ENCODE measurements at places on chromosomes 7 and 10.

- DNase-seq, result no peak
Measured at GRCh38 chr7:124489082-124489819, 276.3 kb downstream of the GPR37 start.

GRCh38 chr10:63825111-63825510 is 303.9 kb downstream of the REEP3 start:
- no peak for DNase-seq

DNA sequence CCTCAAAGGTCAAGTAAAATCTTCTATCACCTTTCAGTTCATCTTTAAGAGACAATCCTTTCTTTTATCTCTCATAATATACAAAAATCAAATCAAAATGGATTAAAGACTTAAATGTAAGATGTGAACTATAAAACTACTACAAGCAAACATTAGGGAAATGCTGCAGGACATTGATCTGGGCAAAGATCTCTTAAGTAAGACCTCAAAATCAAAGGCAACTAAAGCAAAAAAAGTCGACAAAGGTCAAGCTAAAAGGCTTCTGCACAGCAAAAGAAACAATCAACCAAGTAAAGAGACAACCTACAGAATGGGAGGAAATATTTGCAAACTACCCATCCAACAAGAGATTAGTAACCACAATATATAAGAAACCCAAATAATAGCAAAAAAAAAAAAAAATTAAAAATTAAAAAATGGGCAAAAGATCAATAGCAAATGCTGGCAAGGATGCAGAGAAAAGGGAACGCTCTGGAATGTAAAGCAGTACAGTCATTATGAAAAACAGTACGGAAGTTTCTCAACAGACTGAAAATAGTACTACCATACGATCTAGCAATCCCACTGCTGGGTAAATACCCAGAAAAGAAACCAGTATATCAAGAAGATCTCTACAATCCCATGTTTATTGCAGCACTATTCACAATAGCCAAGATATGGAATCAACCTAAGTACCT is 41.7 kb downstream of the TNPO3 start:
- DNase-seq, result no peak

DNA sequence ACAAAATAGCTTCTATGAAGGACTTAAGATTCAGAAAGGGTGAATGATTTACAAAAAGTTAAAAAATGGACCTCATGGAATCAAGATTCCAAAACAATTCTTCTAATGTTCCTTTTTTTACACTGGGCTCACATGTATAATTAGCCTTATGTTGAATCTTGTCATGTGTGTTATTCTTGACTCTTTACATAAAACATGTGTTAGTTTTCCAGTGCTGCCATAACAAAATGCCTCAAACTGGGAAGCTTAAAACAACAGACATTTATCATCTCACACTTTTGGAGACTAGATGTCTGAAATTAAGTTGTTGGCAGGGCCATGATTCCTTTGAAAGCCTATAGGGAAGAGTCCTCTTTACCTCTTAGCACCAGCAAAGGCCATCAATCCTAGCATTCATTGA is 192.5 kb upstream of the SORCS1 start:
- DNase-seq, result no peak

GRCh38 chr10:71577345-71577744 is 142.2 kb downstream of the C10orf105 start:
- DNase-seq, result no peak

- DNase-seq, result no peak
Measured at GRCh38 chr10:24701447-24701846, 22.2 kb downstream of the ARHGAP21 start.

DNA sequence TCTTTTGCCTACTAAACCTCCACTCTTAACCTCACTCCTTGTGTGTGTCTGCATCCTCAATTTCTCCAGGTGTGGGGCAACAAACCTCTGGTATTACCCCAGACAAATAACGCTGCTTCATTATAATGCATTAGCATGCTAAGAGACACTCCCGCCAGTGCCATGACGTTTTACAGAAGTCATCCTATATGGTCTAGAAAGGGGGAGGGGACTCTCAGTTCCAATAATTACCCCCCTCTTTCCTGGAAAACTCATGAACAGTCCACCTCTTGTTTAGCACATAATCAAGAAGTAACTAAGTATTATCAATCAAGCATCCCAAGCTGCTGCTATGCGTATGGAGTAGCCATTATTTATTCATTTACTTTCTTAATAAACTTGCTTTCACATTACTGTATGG is 364.5 kb downstream of the TYW1 start:
- no peak for DNase-seq

GRCh38 chr10:4766454-4766853 is 59.6 kb upstream of the AKR1E2 start:
- no peak for DNase-seq

DNA sequence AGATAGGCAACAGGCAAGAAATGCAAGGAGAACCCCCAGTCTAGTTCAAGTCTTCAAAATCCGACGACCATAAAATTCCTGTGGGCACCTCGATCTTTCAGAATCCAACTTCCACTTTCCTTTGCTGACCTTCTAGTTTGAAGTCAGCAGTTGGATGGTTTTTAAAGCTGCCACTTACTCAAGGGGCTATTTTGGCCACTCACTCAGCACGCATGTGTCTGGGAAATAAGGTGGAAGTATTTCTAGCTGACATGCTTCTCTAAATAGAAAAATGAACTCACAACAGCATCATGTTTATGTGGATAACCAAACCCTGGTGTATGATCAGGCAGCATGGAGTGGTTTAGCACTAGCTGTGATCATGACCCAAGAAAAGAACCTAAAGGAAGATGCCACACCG is at the start of gene NRAP:
TSS of gene NRAP (minus strand) at position 134 of the 400 bp plus-strand sequence. CDS start 159 bp downstream, outside the sequence.
- DNase-seq, result no peak

DNA sequence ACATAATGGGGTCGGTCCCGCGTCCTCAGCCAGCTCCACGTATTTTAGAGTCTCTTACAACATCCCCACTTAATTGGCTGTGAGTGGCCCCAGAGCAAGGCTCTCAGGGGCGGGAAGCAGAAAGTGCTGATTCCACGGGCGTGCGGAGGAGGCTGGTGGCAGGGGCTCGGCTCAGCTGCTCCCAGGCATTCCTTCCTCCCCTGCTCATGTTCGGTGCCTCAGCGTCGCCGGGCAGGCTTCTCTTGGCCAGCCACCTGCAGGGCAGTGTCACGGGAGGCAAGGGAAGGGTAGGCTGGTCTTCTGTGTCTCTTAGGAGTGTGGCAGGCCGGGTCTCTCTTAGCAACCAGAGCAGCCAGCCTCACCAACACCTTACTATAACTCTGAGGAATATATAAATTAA is 33.8 kb downstream of the IL15RA start:
- DNase-seq, result no peak

DNA sequence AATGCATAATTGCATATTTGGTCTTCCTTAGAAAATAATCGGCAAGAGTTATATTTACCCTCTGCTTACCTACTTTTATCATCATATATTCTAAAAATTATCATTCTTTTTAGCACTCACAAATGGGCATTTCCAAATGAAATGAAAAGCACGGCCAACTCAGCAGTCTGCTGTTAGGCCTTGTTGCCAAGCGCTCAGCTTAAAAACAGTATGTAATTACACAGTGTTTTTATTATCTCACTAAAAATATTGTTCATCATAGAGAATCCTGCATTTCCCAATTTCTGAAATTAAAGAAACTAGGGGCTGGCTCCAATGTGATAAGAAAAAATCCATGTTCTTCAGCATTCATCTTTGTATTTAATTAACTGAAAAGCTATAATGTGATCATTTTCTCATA is 391.7 kb upstream of the ADARB2 start:
- no peak for DNase-seq

All from stimulated activated CD8-positive, alpha-beta memory T cell treated with anti-CD3 and anti-CD28 coated beads, Interleukin-15, amount 100 ng/mL, for 48 hours (primary cell).